ENCODE measurements at places on chromosomes 1 and 21.
A peak's percentile ranks its signal among the peaks of the same experiment; 100 is the strongest.

- peak; percentile 74 for DNase-seq
Measured at GRCh38 chr1:149884433-149885338, 14.7 kb upstream of the BOLA1 start.

DNA sequence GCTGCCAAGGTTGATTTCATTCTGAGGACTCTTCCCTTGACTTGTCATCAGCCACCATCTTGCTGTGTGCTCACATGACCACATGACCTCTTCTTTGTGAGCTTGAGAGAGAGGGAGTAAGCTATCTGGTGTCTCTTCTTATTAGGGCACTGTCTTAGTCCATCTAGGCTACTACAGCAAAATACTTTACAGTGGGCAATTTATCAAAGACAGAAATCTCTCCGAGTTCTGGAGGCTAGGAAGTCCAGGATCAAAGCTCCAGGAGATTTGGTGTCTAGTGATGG lies 11.9 kb upstream of the RPS6KA1 start:
- no peak for DNase-seq

DNA sequence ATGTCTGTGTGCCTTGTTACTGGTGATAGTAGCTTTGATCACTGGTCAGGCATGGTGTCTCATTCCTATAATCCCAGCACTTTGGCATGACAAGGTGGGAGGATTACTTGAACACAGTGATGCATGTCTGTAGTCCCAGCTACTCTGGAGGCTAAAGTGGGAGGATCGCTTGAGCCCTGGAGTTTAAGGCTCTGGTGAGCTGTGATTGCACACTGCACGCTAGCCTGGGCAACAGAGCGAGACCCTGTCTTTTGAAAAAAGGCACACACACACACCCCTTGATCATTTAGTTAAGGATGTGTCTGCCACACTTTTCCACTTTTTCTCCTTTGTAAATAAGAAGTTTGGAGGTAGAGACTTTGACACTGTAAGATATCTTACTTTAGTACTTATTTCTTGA lies 15.1 kb downstream of the MIGA1 start:
- no peak for DNase-seq

DNA sequence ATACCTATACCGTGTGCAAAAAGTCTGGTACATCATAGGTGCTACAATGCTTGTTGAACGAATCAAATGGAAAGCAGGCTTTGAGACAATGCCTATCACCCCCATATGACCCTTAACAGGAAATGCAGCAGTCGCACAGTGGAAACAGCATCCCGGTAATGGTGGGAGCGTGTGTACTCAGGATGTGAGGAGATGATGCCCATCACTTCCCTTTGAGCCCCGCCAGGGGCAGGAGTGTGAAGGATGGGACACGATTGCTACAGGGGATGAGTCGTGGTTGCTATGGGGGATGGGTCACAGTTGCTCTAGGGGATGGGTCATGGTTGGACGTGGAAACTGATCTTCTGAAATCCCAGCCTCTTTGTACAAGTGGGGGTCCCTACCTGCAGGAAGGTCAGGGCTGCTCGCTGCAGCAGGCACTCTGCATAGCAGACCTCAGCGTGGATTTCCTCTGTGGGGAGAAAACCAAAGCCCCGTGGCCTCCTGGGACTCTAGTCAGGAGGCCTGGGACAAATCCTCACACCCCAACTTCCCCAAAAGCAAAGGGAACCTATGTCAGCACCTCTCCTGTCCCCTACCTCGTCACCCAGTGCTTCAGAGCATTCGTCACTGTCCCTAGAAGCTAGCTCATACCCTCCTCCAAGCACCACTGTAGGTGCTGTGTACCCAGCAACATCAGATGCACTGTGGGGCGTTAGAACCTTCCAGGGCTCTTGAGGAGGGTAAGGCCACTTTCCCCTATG lies 19.3 kb downstream of the TTC39A start:
- DNase-seq, result no peak

DNA sequence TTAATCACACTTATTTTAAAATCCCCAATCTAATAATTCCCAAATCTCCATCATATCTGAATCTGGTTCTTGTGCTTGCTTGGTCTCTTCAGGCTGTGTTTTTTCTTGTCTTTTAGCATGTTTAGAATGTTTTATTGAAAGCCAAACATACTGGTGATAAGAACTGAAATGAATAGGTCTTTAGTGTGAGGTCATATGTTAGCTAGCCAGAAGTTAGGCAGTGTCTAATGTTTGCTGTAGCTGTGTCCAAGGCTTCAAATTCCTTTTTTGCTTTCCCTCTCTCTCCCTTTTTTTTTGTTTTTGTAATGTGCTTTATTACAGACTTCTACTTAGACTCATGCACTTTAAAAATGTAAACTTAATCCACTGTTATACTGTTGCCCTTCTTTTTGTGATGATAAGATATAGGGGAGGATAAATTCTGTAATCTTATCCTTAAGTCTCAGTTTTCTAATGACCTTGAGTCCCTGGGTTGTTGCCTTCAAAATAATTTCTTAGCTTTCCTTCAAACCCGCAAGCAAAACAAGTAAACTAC lies 725.1 kb downstream of the BRINP3 start:
- DNase-seq, result no peak

DNA sequence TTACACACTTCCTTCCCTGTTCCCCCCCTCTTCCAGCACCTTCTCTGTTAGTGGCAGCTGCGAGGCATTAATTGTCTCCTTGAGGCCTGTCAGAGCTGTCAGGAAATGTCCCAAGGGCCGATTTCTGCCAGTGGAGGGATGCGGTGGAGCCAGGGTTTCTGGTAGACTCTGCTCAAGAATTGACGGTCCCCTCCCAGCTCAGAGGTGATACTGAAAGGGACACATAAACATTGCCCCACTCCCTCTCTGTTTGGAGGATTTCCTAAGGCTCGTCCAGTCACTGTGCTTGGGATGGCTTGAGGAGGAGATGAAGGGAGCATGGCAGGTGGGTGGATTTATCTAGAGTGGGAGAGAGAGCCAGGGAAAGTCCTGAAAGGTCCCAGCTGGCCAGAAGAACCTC lies 61.4 kb upstream of the CD34 start:
- DNase-seq, result no peak

DNA sequence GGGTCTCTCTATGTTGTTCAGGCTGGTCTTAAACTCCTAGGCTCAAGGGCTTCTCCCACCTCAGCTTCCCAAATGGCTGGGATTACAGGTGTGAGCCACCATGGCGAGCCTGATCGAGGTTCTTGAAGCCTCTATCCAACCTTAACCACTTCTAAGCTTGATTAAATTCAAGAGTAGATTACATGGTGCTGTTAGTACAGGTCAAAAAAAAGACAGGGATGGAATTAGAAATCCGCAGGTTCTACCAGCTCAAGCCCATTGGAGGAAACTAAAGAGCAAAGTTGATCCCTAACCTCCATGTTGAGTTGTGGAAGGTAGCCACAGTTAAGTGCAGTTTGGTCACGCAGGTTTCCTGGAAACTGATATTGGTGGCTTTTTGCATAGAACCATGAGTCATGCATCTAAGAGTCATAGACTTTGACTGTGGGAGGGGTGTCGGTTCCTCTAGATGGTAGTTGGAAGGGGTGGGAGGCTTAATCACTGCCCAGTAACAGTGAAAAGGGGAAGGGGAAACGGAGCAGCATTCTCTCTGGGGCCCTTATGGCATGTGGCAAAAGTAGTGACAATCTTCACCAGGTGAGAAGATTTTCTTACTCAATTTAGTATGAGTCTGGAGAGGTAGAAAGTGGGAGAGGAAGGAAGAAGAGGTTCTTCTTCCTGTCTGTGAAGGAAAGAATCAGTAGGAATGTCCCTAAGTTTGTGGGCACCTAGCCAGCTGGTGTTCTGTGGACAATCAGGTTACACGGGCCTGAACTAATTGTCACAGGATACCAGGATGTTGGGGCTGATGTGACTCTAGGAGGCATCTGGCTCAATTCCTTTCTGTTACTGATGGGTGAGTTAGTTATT lies 7.0 kb downstream of the CD53 start:
- peak; percentile 74 for DNase-seq

- no peak for DNase-seq
Measured at GRCh38 chr1:173430677-173431303, 46.3 kb upstream of the PRDX6 start.

DNA sequence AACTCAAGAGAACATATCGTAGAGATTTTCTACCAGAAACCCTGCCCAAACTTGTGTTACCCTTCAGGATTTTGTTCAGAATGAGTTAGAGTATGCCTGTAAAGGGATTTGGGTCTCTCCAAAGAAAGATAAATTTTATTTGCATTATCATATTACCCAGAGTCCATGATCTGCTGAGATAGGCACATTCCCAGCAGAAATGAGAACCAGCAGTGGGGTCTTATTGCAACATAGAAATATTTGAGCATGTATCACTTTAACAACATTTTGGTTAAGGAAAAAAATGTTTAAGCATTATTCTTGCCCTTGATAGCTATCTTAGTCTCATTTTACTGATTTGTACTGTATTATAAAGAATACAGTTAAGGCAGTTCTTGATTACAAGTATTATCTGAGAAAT lies 10.6 kb downstream of the VCAM1 start:
- DNase-seq, result no peak
